Naive thymus-derived CD8-positive, alpha-beta T cell (primary cell): ENCODE measurements at places on chromosomes 16 and 17. TPM values are rescaled to one million over a fixed set of nuclear protein-coding genes. Genes with fewer than 3 reads are reported as not detected.

HES7 gene
- not detected for polyA plus RNA-seq

TTYH2 gene
- polyA plus RNA-seq = 1.8 TPM

DNA sequence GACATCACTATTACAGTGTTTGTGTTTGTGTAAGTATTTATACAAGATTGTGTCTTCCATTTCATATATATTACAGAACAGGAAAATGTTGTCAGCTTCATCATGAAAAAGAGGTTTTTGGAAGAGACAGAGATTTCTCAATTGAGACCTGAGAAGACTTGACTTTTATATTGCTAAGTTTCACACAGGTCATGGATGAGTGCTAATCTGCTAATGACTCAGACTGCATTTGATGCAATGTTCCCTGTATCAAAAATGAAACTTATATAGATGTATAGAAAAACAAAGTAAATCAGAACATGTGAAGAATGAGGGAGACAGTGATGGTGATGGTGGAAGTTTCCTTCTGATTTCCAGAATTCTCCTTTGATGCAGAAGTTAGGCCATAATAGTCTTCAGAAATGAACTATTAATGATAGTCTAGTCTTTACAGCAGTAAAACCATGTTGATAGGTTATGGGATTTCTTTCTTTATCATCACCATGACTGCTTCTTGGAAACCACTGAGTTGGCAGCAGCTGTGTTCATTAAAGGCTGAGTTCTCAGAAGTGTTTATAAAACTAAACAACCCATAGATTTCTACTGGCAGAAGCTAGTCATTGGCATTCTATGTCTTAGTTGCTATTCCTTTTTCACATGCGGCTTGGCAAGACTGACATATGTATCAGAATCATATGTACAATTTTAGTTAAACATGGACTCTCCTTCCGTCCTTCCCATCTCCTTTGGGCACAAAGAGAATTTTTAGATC is 56.1 kb downstream of the PCTP start:
- DNase-seq = no peak
- no peak overlapping the region for H3K27ac ChIP-seq
- no peaks in the 10 kb centered on the region for H3K36me3 ChIP-seq
- H3K4me3 ChIP-seq = no peak overlapping the region
- peaks cover 5% of the 10 kb centered on the region for H3K27me3 ChIP-seq

- peak overlapping the region; percentile 13 for H3K27ac ChIP-seq
- DNase-seq = no peak
Measured at GRCh38 chr16:8721336-8722024, 47.1 kb downstream of the ABAT start.

DNA sequence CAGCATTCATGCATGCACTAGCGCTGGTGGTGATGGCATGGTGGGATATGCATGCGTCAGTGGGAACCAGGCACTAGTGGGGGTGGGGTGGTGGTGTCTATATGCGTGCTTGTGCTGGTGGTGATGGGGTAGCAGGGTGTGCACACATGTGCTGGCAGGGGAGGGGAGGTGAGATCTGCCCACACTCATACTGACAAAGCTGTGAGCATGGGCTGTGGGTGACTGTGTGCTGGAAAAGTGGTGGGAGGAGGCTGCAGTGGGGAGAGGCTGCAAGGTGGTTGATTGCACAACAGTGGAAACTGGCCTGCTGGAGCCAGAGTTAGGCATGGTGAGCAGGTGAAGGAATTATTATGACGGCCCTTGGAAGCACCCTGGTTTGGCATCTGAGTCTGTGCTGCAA is 31.3 kb upstream of the TEKT1 start:
- H3K4me1 ChIP-seq = peaks cover 12% of the 10 kb centered on the region
- H3K36me3 ChIP-seq = peaks cover 4% of the 10 kb centered on the region
- no peak overlapping the region for H3K27ac ChIP-seq
- no peak overlapping the region for H3K4me3 ChIP-seq

DNA sequence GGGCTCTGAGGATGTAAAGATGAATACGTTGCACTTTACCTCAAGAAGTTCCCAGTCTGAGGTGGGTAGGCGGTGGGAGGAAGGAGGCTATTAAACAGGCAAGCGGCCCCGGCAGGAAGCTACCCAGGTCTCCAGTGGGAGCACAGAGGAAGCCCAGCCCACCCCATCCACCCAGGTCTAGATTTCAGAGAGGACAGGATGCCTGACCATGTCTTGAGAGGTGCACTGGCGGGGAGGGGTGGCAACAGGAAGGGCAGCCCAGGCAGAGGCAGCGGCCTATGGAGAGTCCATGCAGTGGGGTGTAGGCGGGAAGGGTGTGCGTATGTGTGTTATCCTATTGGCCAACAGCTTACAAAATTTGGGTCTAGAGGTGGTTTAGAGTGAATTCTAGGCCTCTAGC is 13.9 kb downstream of the SARM1 start:
- peak overlapping the region; percentile 86 for H3K27ac ChIP-seq
- no peaks in the 10 kb centered on the region for H3K27me3 ChIP-seq
- no peaks in the 10 kb centered on the region for H3K36me3 ChIP-seq
- no peak for DNase-seq
- peaks cover 33% of the 10 kb centered on the region for H3K4me1 ChIP-seq
